NB4 (cell line): ENCODE measurements at places on chromosomes 7 and 10.
A peak's percentile ranks its signal among the peaks of the same experiment; 100 is the strongest.

GRCh38 chr10:71233482-71233892 is 21.1 kb downstream of the UNC5B start:
- DNase-seq: no peak

DNA sequence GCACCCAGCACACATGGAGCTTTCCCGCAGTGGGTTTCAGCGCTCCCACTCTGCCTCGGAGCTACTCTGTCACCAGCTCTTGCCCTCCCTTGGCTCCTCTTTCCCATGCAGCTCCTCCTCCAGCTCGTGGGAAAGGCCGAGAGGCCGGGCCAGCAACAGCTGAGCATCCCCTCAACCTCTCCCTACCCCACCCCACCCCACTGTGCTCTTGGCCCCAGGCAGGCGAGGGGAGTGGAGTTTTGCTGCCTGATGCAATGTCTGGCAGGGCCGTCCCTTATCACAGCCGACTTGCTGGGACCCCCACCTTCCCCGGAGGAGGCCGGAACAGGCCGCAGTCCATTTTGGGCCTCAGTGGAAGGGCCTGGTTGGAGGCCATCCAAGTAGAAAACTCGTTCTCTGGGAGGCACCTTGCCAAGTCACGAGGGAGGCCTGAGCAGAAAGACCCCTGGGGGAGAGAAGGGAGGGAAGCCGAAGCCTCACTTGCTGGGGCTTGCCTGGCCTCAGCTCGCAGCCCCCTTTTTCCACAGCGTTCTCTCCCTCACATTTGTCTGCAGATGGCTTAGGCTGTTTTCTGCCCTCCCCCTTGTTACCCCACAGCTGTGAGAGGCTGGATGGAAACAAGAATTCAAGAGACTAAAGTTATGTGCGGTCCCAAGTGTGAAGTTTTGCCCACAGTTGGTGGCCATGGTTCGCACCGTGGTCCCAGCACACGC is 35.3 kb downstream of the CHST3 start:
- no peak for DNase-seq

GRCh38 chr7:38373155-38373554 is 99.7 kb upstream of the TARP start:
- no peak for DNase-seq

GRCh38 chr7:68688416-68689086 is 909.7 kb upstream of the AUTS2 start:
- DNase-seq: no peak

- no peak for DNase-seq
These were observed 70.1 kb upstream of the TCERG1L start for GRCh38 chr10:131381576-131381975.

DNA sequence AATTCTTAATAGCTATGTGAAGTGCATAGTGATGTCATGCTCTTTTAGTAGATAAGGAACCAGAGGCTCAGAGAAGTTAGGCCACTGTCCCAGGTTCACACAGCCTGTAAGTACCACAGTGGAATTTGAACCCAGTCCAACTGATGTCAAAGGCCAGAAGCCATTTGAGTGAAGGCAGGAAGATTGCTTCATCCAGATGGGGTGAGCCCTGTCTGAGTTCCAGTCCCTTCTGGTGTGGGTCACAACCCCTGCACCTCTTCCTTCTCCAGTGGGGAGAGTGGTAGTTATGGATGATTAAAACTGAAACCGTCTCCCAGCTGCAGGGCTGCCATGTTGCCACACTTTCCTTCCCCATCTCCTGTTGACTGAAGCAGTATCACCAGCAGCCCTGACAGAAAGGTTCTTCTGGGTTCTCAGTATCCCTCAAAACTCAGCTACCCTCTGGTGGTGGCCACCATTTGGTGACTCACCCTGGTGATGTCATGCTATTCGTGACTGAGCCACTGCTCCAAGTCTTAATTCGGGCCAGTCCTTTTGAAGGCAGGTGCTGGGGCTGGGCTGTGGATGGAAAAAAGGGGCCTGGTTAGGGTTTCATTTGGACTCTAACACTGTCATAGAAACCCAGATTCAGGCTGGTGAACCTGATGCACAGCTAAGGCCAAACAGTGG is 1.5 kb upstream of the C10orf95 start:
- peak; percentile 84 for DNase-seq

GRCh38 chr7:105000927-105001336 is 13.1 kb upstream of the KMT2E start:
- DNase-seq: no peak
